ENCODE measurements at places on chromosomes 11 and 22.

GRCh38 chr11:96538104-96538503 lies 148.3 kb downstream of the JRKL start:
- no peak for DNase-seq

DNA sequence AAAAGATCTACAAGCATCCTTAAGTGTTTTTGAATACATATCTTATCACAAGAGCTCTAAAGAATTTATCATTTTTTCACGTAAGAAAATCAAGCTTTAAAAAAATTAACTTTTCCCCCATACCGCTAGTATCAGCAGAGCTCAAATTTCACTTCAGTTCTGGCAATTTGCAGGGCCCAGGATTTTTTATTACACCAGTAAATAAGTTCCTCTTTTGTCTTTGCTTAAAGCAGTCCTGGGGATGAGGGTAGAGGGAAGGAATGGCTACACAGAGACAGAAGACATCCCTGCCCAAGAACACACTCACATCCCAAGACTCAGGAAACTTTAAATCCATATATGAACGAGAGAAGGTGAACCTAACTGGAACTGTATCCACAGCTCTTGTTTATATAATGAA lies 22.6 kb upstream of the SORL1 start:
- DNase-seq, result no peak

- no peak for DNase-seq
Observed at GRCh38 chr11:113286009-113286408, 28.4 kb upstream of the TTC12 start.

GRCh38 chr11:62553080-62553838 lies 6.7 kb upstream of the AHNAK start:
- DNase-seq, result no peak

DNA sequence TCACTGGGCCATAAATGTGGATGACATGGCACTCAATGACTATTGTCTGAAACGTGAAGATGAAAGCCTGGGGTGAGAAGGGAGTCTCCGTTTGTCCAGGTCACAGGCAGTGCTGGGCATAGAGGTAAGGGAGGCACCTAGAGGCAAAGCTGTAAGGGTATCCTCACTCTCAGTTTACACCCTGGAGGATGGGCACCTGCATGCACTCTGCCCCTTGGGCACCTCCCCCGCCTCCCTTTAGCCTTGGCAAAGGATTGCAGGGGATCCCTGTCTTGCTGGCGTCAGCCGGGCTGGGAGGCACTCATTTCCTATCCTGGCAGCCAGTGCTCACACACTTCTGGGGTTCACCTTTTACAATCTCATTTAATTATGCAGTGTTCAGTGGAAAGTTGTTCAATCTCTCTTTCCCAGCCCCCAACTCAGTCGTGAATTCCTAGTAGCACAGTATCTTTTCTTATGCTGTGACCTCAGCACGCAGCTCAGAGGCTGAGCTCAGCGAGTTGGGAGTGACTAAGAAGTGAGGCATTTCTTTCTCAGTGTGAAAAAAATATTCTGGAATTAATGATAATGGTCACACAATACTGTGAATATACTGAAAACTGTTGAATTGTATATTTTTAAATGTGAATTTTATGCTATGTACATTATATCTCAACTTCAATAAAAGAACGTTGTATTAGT lies 866.6 kb downstream of the BRD1 start:
- DNase-seq, result no peak

GRCh38 chr11:60680455-60681119 lies 18.8 kb upstream of the MS4A8 start:
- no peak for DNase-seq

DNA sequence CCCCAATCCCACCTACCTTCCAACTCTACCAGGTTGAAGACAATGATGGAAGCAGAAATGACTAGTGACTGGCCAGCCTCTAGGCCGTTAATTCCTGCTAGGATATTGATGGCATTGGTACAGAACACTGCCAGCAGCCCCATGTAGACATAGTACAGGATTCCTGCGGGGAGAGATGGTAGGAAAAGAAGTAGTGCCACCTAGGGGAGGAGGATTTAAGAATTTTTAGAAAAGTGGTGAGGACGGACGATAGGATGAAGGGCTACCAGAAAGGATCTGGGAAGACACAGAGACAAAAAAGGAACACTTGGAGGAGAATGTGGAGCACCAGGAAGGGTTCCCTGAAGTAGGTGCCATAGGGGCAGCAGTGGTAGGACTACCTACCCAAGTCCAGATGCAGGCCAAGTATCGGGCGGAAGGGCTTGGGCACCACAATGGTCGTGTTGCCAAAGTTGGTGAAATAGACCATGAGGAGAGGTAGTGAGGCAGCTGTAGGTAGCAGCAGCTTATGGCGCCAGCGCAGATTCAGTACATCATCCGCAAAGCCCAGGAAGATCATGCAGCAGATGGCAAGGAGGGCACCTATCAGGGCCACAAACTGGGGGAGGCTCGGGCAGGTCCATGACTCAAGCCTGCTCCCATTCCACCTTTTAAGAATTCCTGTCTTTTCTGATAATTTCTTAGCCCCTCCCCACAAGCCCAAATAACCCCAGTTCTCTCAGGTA lies 1.2 kb downstream of the DPAGT1 start:
- DNase-seq, result no peak

GRCh38 chr11:57133366-57134038 lies 48.3 kb upstream of the LRRC55 start:
- DNase-seq, result no peak

- no peak for DNase-seq
Observed at GRCh38 chr11:17397311-17398002, 9.0 kb upstream of the KCNJ11 start.

GRCh38 chr11:8224711-8225110 lies 39.0 kb downstream of the LMO1 start:
- no peak for DNase-seq

GRCh38 chr22:42076764-42077485 lies 2.6 kb upstream of the SMDT1 start:
- no peak for DNase-seq

DNA sequence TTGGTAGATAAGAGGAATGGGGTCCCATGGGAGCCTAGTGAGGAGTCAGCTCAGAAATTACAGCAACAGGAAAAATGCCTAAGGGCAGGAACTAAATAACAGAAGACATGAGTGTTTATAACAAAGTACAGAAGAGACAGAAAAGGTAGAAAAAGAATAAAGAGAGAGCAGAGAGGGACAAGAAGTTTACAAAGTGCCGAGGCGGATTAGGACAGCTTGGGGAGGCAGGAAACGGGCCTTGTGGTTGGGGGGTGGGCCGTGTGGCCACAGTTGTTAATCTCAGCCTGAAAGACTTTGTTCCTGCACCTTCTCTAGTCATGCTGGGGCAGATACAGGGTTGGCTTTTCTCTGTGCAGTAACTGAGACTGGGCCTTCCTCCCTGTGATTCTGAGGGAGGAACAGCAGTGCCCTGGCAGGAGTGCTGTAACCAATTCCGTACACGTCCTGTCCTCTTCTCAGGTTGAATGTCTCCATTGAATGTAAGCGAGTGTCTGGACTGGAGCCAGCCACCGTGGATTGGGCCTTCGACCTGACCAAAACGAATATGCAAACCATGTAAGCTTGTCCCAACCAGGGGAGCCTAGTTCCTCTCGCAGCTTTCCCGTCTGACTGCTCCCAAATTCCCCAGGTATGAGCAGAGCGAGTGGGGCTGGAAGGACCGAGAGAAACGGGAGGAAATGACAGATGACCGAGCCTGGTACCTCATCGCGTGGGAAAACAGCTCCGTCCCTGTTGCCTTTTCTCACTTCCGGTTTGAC lies 13.2 kb downstream of the NAA40 start:
- no peak for DNase-seq

DNA sequence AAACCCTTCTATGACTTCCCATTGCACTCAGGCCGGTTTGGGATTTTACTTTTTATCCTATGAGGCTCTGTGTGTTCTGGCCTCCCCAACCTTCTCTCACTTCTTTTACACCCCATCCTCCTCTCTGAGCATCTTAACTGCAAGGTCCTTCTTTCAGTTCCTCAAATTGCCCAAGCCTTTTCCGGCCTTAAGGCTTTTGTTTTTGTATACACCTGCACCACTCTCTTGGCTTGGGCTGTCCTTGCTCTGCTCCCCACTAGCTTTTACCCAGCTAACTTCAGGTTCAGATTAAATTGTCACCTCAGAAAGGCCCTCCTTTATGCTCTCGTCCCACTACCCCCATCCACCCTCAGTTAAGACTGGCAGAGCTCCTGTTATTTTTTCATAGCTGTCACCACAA lies 55.5 kb downstream of the FAM83F start:
- DNase-seq, result no peak

GRCh38 chr11:111936040-111936540 lies 1.1 kb upstream of the DIXDC1 start:
- DNase-seq, result no peak

DNA sequence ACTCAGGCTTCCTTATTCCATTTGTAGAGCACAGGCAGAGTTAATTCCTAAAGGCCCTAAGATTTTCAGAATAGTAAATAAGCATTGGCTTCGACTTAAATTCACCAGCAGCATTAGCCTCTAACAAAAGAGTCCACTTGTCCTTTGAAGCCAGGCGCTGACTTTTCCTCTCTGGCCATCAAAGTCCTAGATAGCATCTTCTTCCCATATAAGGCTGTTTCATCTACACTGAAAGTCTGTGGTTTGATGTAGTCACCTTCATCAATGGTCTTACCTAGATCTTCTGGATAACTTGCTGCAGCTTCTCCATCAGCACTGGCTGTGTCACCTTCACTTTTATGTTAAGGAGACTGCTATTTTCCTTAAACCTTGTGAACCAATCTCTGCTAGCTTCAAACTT lies 118.3 kb upstream of the SOX6 start:
- DNase-seq, result no peak

- no peak for DNase-seq
Observed at GRCh38 chr22:19879643-19879991, 24.9 kb upstream of the GNB1L start.

DNA sequence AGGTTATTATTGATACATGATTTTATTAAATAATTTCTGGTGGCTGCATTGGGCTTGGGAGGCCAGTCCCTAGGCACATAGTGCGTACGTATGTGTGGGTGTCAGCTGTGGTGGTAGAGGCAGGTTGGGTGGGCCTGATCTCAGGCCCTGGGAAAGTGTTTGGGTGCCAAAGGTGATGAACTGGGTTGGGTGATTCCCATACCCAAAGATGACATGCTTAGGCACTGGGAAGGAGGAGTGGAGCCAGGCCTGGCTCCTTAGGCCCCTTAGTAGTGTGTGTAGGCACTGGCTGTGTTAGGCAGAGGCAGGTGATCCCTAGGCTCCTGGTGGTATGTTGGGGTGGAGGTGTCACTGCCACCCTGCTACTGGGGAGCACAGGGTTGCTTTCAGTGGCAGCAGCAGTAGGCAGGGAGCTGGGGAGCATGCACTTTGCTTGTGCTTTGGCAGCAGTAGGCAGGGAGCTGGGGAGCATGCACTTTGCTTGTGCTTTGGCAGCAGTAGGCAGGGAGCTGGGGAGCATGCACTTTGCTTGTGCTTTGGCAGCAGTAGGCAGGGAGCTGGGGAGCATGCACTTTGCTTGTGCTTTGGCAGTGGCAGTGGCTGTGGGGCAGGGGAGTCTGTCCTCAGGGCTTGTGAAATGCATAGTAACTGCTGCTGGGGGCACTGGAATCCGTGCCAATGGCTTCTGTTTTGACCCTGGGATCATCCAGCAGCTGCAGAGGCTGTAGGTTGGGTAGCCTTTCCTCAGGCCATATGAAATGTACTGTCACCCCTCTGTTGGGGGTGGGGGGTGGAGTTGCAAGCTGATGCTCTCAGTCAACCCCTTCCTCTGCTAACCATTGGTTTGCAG lies 84.4 kb downstream of the RRM1 start:
- DNase-seq, result no peak

- DNase-seq, result no peak
Observed at GRCh38 chr22:18113680-18114394, 3.2 kb downstream of the TUBA8 start.

GRCh38 chr11:4008116-4008515 lies 86.5 kb upstream of the RRM1 start:
- DNase-seq, result no peak

DNA sequence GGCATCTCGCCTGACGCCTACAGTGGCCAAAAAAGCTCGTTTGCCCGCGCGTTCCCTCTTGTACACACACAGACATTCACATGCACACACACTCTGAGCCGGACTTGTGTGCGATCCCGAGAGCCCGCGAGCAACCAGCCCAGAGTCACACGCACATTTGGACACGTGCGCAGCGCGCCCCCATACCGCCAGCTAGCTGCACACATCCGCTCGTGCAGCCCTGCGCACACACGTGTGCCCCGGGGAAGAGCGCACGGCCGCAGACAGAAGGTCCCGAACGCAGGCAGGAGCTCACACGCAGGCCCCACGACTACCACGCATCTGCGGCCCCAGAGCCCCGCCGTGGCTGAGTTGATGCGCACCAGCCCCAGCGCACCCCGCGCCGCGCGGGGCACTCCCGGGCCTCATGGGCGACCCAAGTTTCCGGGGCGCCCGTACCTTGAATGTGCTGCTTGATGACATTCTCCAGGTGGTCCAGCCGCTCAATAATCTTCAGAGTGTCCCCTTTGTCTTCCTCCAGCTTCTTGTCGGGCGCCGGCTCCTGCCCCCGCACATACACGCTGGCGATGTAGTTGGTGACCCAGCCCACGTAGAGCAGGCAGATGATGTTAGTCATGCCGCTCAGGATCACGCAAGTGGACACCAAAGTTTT lies 758 bp downstream of the GALNT18 start:
- DNase-seq, result no peak

GRCh38 chr22:31861226-31861840 lies 83.0 kb upstream of the YWHAH start:
- no peak for DNase-seq

GRCh38 chr11:19519353-19519752 lies 193.3 kb upstream of the NAV2 start:
- no peak for DNase-seq

- DNase-seq, result no peak
Observed at GRCh38 chr11:109486129-109486528, 64.1 kb downstream of the C11orf87 start.

DNA sequence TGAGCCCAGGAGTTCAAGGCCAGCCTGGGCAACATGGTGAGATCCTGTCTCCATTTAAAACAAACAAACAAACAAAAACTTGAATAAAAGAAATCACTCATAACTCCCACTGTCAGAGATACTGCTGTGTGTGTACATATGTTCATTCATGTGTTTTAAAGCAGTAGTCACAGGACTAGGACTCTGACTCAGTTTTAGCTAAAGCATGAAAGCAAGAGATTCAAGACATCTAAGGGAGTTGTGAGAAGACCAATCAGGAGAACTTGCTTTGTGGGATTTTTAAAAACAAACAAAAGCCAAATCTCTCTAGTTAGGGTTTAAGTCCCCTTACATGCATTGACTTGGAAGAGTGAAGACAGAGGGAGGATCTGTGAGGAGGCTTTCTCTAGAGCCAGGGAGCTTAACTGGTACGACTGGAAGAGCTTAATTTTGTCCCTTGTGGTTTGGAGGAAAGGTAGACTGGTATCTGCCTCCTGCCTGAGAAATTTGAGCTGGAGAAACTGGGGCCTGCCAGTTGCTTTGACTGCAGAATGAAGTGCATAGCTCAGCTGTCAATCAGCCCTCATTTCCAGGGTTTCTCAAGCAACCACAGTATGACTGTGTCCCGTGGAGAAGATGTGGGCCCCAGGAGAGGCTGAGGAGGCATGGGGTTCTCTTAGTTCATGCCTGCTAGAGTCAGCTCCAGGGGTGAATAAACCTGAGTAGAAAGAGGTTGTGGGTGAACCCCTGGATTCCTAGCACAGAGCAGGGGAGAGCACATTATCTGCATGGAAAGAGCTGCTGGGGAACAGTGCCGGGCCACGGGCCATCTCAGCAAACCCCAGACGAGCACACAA lies 30.6 kb downstream of the EXPH5 start:
- no peak for DNase-seq

Measured in stimulated activated CD8-positive, alpha-beta memory T cell treated with anti-CD3 and anti-CD28 coated beads, Interleukin-4, amount 100 ng/mL, for 1 hour (primary cell).